Mesendoderm (in vitro differentiated cells): ENCODE measurements at places on chromosomes 7 and 10.
A peak's percentile ranks its signal among the peaks of the same experiment; 100 is the strongest.

DNA sequence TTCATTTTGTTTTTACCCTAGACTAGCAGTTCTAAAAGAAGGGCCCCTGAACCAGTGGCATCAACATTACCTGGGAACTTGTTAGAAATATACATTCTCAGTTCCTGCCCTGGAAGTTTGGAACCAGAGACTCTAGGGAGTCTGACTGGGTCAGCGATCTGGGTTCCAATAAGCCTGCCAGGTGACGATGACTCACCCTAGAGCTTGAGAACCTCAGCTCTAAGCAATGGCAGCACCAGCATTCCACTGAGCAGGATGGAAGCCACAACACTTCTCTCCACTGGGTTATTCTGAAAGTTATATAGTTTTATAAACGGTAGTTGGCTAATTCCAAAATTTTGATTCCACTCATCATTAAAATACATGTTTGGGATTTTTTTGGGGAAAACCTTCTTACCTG is 97.0 kb upstream of the AMPH start:
- no peaks in the 10 kb centered on the region for H3K4me1 ChIP-seq
- DNase-seq = peak; percentile 29
- no peak overlapping the region for H3K4me3 ChIP-seq
- H3K27me3 ChIP-seq = no peaks in the 10 kb centered on the region
- peaks cover 1% of the 10 kb centered on the region for H3K36me3 ChIP-seq
- no peak overlapping the region for H3K27ac ChIP-seq

GRCh38 chr7:121753944-121754343 is 119.0 kb upstream of the PTPRZ1 start:
- H3K4me1 ChIP-seq = no peaks in the 10 kb centered on the region
- H3K36me3 ChIP-seq = no peaks in the 10 kb centered on the region
- H3K4me3 ChIP-seq = no peak overlapping the region
- DNase-seq = no peak

DNA sequence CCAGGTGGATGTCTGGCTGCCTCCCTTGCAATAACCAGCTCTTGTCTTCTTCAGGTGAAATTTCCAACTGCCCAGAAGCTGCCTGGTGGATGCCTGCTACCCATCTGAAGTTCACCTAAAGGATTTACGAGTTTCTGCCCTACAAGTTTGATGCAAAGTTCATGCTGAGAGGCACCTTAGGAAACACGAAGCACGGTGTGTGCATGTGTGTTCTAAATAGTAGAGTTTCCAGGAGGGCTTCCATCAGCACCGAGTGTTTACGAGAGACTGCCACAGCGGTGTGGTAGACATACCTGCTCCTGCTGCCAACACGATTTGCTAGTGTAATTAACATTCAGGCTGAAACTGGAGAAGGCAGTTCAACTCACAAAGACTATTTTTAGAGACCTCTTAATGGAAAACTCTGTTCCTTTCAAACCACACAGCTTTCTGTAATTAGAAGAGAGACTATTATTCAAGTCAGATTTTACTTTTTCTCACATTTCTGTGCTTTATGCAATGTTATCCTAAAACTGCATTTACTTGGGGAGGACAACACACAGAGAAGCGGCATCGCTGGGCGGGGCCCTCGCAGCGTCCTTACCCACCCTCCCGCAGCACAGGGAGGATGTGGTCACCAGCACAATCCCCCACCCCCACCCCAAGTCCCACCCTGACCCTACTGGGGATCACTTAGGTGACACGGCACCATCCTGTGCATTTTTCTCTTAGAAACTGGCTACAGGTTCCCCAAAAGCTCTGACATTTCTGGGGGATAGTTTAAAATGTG is 15.5 kb upstream of the CPXM2 start:
- H3K4me3 ChIP-seq = no peak overlapping the region
- no peaks in the 10 kb centered on the region for H3K27me3 ChIP-seq
- no peak overlapping the region for H3K27ac ChIP-seq
- no peak for DNase-seq

DNA sequence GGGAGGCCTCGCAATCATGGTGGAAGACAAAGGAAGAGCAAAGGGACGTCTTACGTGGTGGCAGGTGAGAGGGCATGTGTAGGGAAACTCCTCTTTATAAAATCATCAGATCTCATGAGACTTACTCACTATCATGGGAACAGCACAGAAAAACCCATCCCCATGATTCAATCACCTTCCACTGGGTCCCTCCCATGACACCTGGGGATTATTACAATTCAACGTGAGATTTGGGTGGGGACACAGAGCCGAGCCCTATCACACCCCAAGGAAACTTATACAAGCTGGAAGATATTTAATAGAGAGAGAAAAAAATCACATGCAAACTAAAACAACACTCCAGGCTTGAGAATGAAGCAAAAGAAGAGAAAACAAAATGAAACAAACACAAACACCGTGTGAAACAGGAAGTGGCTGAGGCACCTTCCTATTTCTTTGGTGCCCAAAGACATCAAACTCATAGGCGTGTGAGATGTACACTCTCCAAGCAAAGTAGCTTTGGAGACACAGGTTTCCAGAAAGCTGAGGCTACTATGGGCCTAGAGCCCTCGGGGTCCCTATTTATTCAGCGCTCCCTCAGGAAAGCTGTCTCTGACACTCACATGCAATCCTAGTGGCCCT is 97.2 kb downstream of the PRKCQ start:
- H3K27me3 ChIP-seq = no peaks in the 10 kb centered on the region
- no peak for DNase-seq
- no peaks in the 10 kb centered on the region for H3K4me1 ChIP-seq
- no peaks in the 10 kb centered on the region for H3K36me3 ChIP-seq
- no peak overlapping the region for H3K4me3 ChIP-seq

DNA sequence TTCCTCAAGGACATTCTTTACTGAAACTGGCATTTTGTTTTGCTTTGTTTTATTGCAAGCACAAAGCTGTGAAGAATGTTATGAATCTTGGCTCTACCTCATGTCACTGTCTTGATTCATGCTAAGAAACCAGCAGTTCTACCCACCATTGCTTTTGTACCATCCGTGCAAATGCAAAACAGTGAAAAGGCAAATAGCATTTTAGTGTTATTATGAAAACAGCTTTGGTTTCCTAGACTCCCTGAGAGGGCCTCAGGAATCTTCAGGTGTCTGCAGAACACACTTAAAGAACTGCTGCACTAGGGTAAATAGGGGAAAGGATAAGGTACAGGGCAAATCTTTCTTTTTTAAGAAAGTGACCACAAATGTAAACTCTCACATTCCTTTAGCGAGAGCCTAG is 318.9 kb downstream of the AHR start:
- no peak overlapping the region for H3K4me3 ChIP-seq
- H3K4me1 ChIP-seq = no peaks in the 10 kb centered on the region
- no peaks in the 10 kb centered on the region for H3K36me3 ChIP-seq
- H3K27ac ChIP-seq = no peak overlapping the region

DNA sequence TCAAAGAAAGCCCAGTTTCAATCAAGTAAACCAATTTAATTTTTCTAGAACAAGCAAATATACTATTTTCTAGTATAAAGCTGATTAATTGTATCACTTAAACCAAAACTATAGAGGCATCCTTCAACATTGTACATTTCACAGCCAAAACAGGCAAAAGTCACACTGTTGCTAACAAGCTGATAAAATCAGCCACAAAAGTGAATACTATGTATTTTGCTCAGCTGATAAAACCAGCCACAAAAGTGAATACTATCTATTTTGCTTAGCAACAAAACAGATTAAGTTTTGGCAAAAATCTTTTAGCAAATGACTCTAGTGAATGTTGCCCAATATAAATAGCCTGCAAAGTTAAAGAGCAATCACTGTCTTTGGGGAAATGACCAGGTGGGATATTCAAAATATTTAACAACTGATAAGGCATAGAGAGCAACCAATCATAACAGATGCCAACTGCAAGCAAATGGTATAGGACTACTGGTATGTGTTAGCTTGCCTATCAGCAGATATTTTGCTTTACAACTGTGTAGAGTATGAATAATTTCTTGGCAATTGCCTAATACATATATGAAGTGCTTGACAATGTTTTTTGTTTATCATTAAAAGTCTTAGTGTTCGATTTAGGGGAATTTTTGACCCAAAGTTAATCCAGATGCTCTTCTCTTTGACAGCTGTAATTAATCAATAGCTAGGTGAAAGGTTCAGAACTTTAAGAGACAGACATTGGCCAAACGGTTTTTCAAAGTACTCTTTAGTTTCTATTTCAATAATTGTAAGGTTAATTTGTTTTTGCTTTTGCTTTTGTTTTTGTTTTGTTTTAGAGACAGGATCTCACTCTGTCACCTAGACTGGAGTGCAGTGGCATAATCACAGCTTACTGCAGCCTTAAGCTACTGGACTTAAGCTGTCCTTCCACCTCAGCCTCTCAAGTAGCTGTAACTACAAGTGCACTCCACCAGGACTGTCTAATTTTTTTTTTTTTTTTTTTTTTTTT is 44.4 kb upstream of the SP4 start:
- no peaks in the 10 kb centered on the region for H3K36me3 ChIP-seq
- H3K27ac ChIP-seq = no peak overlapping the region
- H3K4me3 ChIP-seq = no peak overlapping the region
- H3K27me3 ChIP-seq = no peaks in the 10 kb centered on the region
- peak; percentile 87 for DNase-seq

GRCh38 chr10:28242555-28243204 is 60.2 kb downstream of the MPP7 start:
- H3K27ac ChIP-seq = no peak overlapping the region
- no peak overlapping the region for H3K4me3 ChIP-seq
- H3K27me3 ChIP-seq = no peaks in the 10 kb centered on the region

GRCh38 chr7:65749518-65749917 is 123.4 kb upstream of the VKORC1L1 start:
- no peaks in the 10 kb centered on the region for H3K36me3 ChIP-seq
- no peaks in the 10 kb centered on the region for H3K27me3 ChIP-seq
- no peak for DNase-seq
- no peak overlapping the region for H3K4me3 ChIP-seq
- H3K4me1 ChIP-seq = no peaks in the 10 kb centered on the region
- H3K27ac ChIP-seq = no peak overlapping the region

DNA sequence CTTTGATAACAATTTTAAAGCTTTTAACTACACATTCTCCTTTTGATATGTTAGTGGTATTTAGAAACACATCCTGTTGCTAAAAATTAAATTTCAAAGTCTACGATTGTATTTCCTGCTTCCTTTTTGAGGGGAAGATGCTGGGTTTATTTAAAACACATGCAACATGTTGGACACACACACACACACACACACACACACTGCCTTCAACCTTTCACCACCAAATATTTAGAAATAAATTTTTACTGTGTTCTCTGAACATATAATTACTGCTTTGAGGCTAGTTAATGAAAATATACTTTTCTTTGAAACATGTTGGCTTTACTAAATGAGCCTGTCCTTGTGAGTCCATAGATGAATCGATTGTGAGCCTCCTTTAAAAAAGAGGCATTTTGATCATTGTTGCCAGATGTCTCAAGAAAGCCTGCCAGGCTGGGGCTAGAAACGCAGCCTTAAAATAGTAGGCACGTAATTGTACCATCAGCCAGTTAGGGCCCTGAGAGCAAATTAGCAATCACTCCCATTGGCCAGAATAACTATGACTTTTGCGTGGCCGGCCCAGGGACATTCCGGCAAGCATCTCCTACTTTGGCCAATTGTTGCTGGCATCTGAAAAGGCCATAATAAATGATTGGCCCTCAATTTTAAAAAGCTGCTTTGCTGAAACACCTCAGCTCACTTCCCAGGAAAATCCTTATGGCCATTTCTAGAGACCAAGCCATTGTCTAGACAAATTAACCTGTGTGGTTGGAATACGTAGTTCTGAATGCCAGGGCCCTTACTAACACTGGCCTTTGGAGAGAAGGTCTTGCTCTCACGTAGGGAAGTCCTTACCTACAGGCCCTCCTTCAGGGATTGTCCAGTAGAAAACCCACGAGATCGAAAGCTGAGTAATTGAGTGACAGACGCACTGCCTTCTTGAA is 9.9 kb upstream of the TEX36 start:
- H3K4me3 ChIP-seq = no peak overlapping the region
- H3K27ac ChIP-seq = no peak overlapping the region
- no peak for DNase-seq
- H3K27me3 ChIP-seq = no peaks in the 10 kb centered on the region

DNA sequence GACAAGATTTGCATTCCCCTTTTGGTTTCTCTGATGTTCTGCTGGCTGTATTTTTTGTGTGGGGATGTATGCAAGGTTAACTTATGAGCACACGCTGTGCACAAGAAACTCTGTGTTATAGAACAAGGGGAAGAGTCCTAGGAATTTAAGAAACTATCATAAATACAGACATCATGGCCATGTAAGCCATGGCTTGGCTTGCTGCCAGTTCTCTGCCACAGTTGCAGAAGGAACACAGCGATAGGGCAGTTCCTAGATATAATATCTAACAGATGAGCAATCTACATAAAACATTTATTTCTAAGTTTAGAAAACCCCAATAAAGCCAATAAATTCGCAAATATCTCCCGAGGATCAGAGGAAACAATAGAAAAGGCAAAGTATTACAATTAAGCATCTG is 153.3 kb downstream of the LRRTM3 start:
- no peaks in the 10 kb centered on the region for H3K36me3 ChIP-seq
- no peak overlapping the region for H3K4me3 ChIP-seq
- H3K27ac ChIP-seq = no peak overlapping the region
- DNase-seq = no peak
- no peaks in the 10 kb centered on the region for H3K27me3 ChIP-seq

GRCh38 chr10:60513281-60513680 is 123.6 kb upstream of the ANK3 start:
- no peak overlapping the region for H3K4me3 ChIP-seq
- no peaks in the 10 kb centered on the region for H3K27me3 ChIP-seq
- H3K36me3 ChIP-seq = no peaks in the 10 kb centered on the region
- no peak overlapping the region for H3K27ac ChIP-seq
- no peak for DNase-seq

DNA sequence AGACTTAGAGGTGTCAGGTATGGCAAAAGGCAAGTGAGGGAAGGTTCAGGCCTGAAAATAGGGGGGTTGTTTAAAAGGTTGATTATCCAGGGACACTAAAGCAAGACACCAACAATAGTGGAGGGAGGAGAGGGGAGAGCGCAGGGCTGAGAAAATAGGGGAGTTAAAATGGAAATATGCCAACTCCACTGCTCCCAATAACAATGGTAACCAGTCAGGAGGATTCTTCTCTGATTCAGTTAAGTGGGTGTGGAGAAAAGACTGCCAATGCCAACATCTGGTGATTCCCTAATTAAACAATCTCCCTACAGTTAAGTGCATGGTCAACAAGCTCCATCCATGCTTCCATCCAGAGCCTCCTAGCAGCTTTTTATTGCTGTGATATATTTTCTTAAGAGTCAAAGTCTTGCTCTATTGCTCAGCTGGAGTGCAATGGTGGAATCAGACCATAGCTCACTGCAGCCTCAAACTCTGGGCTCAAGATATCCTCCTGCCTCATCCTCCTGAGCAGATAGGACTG is 183.3 kb downstream of the JAZF1 start:
- no peak for DNase-seq
- no peaks in the 10 kb centered on the region for H3K36me3 ChIP-seq
- no peaks in the 10 kb centered on the region for H3K4me1 ChIP-seq
- no peaks in the 10 kb centered on the region for H3K27me3 ChIP-seq
- H3K27ac ChIP-seq = no peak overlapping the region
- H3K4me3 ChIP-seq = no peak overlapping the region
